ENCODE measurements at places on chromosomes 7 and 10.

- DNase-seq: no peak
Observed at GRCh38 chr7:91373111-91373800, 109.0 kb downstream of the FZD1 start.

GRCh38 chr10:98289802-98290209 is 21.8 kb upstream of the LOXL4 start:
- no peak for DNase-seq

DNA sequence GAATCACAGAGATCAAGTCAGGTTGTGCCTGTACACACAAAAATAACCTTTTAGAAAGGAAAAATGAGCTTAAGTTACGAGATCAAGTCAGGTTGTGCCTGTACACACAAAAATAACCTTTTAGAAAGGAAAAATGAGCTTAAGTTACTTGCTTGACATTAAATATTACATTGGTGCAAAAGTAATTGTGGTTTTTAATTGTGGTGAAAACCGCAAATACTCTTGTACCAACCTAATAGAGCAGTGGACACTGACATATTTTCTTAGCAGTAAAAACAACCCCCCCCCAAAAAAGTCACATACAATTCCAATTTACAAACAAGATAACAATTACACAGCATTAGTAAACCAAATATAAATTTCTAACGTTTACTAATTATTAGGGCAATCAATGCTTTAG is 595.6 kb downstream of the GRM8 start:
- no peak for DNase-seq

GRCh38 chr10:77201135-77202106 is 436.2 kb downstream of the KCNMA1 start:
- no peak for DNase-seq

DNA sequence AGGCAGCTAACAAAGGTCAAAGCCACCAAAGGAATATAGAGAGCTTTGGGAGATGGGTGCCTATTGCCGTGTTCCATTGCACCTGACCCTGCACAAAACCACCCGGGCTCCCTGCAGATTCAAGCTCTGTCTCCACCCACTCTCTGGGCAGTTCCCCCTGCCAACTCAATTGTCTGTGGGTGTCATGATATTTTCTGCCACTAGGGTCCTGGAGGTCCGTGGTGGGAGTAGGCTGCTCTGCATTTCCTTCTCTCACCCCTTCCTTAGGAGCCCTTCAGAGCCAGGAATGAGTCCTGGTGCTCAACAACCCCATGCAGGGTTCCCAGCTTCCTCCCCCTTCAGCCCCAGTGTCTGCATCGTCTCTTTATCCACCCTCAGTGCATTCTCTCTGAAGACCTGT is 34.1 kb downstream of the PNLIPRP2 start:
- no peak for DNase-seq

DNA sequence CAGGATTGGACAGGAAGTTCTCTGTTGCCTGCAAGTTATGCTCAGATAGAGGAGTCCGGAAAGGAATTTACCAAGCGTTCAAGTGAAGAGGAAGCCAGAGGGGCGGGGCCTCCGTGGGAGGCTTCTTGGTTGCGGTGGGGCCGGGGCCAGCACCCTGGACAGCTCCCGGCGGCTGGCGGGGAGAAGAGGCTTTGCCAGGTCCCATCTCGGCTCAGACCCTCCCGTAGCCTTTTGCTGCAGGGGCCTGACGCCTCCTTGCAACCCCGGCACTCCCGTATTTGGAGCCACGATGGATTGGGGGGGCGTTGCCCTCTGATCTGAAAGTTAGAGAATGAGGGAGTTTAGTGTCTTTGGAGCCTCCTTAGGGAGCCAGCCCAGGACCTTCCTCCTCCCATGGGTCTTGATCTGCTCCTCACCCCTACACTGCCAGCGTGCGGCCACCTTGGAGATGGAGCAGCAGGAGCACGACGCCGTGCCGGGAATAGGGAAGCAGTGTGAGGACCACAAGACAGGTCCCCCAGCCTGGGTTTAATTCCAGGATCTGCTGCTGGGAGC is 3.1 kb upstream of the SLC18A3 start:
- peak; percentile 40 for DNase-seq

GRCh38 chr7:1761097-1761496 is 91.0 kb downstream of the ELFN1 start:
- no peak for DNase-seq
